IPS DF 6.9 (cell line): ENCODE measurements at places on chromosomes 5 and 9.

- DNase-seq = no peak
- no peaks in the 10 kb centered on the region for H3K36me3 ChIP-seq
- H3K4me3 ChIP-seq = no peak overlapping the region
Measured at GRCh38 chr5:101174981-101175380, 271.9 kb upstream of the ST8SIA4 start.

DNA sequence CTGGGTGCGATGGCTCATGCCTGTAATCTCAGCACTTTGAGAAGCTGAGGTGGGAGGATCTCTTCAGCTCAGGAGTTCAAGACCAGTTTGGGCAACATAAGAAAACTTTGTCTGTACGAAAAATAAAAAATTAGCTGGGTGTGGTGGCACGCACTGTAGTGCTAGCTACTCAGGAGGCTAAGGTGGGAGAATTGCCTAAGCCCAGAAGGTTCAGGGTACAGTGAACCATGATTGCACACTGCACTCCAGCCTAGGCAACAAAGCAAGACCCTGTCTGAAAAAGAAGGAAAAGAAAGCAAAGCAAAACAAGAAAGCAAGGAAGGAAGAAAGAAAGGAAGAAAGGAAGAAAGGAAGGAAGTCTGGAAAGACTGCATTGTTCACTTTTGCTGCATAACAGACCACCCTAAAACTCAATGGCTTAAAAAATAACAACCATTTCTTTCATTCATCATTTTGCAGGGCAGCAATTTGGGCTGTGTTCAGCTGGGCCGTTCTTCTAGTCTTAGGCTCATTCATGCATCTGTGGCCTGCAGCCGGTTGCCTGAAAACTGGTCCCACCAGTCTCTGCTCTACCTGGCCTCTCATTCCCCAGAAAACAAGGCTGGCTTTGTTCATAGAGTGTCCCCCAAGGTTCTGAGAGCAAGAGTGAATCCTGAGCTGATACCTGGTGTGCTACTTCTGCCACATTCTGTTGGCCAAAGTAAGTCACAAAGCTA, 82.4 kb upstream of the MIER3 start:
- H3K36me3 ChIP-seq = no peaks in the 10 kb centered on the region
- DNase-seq = no peak
- no peak overlapping the region for H3K4me3 ChIP-seq
- H3K27ac ChIP-seq = no peak overlapping the region

DNA sequence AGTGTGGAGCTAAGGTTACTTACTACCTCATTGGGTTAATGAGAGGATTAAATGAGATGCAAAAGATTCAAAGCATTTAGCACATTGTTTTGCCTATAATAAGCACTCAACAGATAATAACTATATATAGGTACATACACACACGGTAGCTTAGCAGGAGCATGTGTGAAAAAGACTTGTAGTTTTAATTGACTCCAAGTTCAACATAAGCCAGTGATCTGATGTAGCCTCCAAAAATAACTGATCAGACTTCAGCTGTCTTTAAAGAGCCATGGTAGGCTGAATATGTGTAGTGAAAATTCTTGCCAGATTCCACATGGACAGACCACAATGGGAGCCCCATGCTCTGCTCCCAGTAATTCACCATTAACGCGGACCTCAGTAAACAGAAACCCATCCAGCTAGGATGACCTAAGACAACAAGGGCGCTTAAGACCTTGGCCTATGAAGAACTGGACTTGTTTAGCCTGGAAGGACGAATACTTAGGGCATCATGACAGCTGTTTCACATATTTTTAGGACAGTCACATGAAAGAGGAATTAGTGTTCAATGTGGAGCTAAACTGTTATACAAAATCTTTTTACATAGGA, 115.1 kb upstream of the ZNF366 start:
- no peaks in the 10 kb centered on the region for H3K36me3 ChIP-seq
- peaks cover 1% of the 10 kb centered on the region; the same call in 1 of the 2 replicates for H3K4me1 ChIP-seq
- no peak for DNase-seq
- H3K27me3 ChIP-seq = no peaks in the 10 kb centered on the region

- H3K4me3 ChIP-seq = no peak overlapping the region
- H3K36me3 ChIP-seq = no peaks in the 10 kb centered on the region
- 0 out of 2 replicates have a peak, but pooled peaks cover 2% of the 10 kb centered on the region for H3K4me1 ChIP-seq
Measured at GRCh38 chr9:134219646-134220060, 55.3 kb upstream of the RNU6ATAC start.

DNA sequence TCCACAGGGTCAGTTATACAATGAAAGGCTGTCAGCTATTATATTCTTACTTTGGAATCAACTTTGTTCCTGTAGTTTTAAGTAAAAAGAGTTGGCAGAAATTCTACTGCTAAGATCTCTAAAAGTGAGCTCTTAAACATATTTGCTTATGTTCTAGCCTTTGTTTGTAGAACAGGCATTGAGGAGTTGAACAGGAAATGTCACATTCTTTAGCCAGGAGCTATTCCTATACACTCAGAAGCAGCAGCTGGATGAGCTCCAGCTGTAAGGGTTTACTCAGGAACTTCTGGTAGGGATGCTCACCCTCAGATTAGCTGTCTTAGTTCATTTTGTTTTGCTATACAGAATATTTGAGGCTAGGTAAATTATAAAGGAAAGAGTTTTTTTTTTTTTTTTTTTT, 22.4 kb upstream of the SPINK14 start:
- no peaks in the 10 kb centered on the region for H3K36me3 ChIP-seq
- no peaks in the 10 kb centered on the region for H3K27me3 ChIP-seq
- H3K4me3 ChIP-seq = no peak overlapping the region

DNA sequence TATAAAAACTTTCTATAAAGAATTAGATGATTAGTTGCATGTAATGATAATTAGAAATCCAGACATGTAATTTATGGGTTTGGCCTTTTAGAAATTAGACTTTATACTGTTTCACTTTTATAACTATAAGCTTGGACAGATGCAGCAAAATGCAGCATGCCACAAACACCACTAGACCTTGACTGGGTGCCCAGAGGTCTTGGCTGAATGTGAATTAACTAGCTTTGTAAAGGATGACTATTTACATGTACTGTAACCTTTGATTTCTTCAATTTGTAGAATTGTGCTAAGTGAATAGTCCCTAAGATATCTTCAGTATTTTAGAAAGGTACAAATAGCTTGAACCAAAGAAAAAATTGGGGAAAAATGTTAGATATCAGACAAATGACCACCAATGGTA, 2168.1 kb downstream of the MAT2B start:
- H3K36me3 ChIP-seq = no peaks in the 10 kb centered on the region
- H3K4me1 ChIP-seq = no peaks in the 10 kb centered on the region
- H3K27ac ChIP-seq = no peak overlapping the region
- no peaks in the 10 kb centered on the region for H3K27me3 ChIP-seq
- no peak for DNase-seq

DNA sequence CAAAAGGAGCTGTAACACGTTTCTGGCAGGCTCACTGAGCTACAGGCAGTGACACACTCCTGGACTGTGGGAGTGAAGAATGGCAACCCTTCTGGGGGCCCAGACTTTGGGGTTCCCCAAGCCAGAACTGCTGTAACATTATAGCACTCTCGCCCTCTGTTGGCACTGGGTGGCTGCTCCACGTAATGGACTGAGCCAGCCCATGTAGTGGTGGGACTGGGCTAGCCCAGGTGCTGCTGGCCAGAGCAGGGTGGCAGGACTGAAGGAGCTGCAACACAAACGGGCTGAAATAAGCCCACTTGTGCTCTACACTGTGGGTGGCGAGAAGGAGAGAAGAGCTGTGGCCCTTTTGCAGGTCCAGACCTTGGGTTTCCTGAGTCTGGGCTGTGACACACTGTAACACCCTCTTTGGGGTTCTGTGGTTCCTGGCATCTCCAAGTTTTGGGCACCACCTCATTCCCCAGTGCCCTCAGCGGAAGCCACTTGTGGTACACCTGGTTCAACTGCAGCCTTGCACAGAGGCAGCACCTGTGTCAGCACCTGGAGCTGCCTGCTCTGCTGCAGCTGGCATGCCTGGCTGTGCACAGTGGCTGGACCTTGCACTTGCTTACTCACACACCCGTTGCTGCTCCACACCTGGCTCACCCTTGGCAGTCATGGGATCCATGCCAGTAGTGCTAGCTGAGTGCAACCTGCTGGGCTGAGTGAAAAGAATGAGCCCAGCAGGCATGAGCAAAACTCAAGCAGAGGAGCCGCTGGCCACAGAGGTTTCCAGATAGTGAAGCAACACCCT, 95.0 kb upstream of the PRR16 start:
- H3K36me3 ChIP-seq = no peaks in the 10 kb centered on the region
- no peak overlapping the region for H3K27ac ChIP-seq
- no peak overlapping the region for H3K4me3 ChIP-seq
- no peaks in the 10 kb centered on the region for H3K4me1 ChIP-seq
- no peak for DNase-seq
- H3K27me3 ChIP-seq = no peaks in the 10 kb centered on the region

DNA sequence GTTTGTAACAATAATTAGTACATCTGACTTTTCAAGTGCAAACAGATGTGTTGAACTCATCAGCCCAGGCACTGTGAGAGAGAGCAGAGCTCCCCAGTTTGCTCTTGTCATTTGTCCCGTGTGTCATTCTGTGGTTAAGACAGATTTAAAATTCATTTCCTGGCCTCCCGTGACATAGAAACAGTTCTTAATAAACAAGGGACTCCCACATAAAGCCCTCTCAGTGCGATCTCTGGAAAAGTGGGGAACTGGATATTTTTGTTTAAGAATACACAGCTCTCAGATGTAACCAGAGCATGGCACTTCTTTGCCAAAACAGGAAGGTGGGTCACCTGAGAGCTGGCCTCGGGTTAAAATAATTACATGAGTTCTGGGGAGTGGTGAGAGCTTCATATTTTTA, 58.6 kb downstream of the PRKACG start:
- no peaks in the 10 kb centered on the region for H3K27me3 ChIP-seq
- no peak overlapping the region for H3K4me3 ChIP-seq
- no peak for DNase-seq
- H3K27ac ChIP-seq = no peak overlapping the region
- H3K36me3 ChIP-seq = no peaks in the 10 kb centered on the region

DNA sequence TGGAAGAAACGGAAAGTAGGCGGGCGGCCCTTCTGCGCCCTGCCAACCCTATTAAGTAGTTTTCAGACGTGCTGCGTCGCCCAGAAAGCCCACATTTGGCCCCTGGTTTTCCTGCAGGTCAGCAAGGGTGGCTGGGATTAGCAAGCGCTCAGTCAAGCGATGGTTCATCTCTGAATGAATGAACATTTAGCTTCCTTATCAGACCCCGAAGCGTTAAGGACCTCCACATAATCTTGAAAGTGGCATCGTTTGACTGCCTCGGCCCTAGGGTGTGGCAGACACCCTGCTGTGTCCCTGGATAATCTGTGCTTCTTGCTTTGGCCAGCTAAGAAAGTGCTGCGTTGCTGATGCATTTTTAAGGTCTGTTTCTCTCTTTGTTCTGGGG, 684 bp downstream of the TOR1B start:
- peaks cover 3% of the 10 kb centered on the region for H3K4me1 ChIP-seq
- H3K36me3 ChIP-seq = no peaks in the 10 kb centered on the region
- no peaks in the 10 kb centered on the region for H3K27me3 ChIP-seq
- no peak overlapping the region for H3K27ac ChIP-seq
